ENCODE measurements at places on chromosomes 16 and 17.

GRCh38 chr16:64749346-64749745 is 372.5 kb downstream of the CDH11 start:
- no peak for DNase-seq

- DNase-seq = no peak
Observed at GRCh38 chr16:68049449-68049848, 26.4 kb downstream of the DUS2 start.

DNA sequence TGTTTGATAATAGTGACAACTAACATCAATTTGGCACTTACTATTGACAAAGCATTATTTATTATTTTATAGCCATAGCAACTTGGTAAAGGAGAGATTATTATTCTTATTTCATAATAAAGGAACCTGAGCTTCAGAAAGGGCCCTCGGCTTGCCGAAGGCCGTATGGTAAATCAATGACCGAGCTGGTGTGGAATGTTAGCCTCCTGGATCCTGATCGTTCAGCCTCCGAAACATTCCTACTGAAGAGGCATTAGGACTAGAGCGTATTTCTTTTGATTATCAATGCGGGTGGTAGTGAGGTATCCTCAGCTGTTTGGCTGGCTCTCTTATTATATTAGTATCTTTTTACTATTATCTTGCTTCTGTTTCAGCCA is 199.3 kb upstream of the TBX2 start:
- no peak for DNase-seq

GRCh38 chr17:76534831-76535732 is 2.4 kb downstream of the CYGB start:
- no peak for DNase-seq

- DNase-seq = no peak
Observed at GRCh38 chr16:79287424-79287917, 313.1 kb downstream of the MAF start.

- no peak for DNase-seq
Observed at GRCh38 chr16:88363239-88363891, 19.4 kb upstream of the ZNF469 start.

DNA sequence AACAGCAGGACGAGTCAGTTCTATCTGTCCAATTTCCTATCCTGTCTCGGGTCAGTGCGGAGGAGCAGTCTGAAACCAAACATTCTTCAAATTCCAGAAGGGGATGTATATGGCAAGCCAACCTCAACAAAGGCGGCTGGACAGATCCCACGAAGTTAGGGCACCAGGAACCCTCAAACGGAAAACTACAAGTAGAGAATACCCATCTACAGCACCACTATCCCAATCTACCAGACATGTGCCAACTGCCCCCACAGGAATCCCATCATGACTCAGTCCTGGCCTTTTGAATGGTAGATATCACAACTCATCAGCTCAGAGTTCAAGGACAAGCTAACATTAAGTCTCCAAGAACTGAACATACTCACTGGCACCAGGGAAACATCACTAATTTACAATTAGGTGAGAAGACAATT is 2.3 kb downstream of the NAT9 start:
- no peak for DNase-seq

- DNase-seq = peak; percentile 32
Observed at GRCh38 chr17:35849469-35850348, 19.0 kb downstream of the HEATR9 start.

GRCh38 chr16:79054211-79054984 is 546.1 kb downstream of the MAF start:
- DNase-seq = no peak

- DNase-seq = no peak
Observed at GRCh38 chr17:751269-752001, 629 bp downstream of the GEMIN4 start.

DNA sequence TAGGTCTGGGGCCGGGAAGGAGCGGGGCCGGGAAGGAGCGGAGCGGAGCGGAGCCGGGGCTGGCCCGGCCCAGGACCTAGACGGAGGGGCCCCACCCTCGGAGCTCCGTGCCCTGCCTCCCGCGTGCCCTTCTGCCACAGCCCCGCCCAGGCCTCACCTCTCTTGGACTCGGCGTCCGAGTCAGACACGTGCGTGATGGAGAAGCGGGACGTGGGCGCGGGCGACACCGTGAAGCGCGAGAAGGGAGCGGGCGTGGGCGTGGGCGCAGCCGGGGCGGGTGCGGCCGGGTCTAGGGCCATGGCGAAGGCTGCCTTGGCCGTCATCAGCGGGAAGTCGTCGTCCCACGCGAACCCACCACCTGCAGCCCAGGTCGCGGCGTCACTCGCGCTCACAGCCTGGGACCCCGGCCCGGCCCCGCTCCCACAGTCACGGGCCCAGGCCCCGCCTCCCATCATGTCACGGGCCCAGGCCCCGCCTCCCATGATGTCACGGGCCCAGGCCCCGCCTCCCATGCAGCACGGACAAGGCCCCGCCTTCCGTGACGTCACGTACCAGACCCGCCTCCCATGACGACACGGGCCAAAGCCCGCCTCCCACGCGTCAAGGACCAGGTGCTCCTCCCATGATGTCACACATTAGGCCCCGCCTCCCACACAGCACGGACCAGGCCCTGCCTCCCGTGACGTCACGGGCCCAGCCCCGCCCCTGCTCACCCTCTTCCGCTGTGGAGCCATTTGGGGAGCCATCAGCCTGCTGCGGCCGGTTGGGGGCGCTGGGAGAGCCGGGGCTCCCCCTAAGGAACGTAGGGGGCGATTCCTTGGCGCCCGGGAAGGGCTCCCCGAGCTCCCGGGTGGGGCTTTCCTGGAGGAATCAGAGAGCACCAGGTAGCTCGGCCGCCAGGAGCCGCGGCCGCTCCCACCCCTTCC is 45.8 kb upstream of the PVALEF start:
- peak; percentile 30 for DNase-seq

DNA sequence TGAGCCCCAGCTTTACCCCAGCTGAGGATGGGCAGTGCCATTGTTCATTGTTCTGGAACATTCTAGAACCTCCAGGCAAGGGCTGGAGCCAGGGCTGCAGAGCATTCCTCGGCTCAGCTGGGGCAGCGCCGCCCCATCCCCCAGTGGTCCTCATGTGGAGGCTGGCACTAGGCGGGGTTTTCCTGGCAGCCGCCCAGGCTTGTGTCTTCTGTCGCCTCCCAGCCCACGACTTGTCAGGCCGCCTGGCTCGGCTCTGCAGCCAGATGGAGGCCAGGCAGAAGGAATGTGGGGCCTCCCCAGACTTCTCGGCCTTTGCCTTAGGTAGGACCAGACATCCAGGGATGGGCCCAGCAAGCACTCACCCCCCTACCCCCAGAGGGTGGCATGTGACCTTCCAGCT is at the start of gene TMEM95:
TSS of gene TMEM95 (plus strand) at position 104 of the 400 bp plus-strand sequence. CDS start at position 153, 49 bp downstream.
- DNase-seq = no peak

DNA sequence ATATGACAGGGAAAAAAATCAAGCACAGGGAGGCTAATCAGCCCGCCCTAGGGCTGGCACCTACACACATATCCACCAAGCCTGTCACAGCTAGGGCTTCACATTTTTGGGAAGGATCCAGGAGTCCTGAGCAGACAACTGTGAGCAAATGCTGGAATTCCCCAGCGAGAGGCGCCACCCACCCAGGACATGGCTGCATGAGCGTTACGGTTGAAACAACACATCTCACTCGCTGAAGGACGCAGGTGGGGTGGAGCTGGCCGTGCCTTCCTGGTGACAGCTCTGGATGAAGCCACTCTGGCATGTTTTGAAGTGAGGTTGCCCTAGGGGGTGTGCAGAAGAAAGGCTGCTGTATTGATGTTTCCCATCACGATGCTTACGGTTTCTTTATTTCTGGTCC is 315.1 kb upstream of the EEF2KMT start:
- DNase-seq = no peak

GRCh38 chr17:10875430-10875851 is 37.6 kb upstream of the PIRT start:
- DNase-seq = no peak

Measured in NCI-H2029 treated with DMSO at 0.1 percent for 48 hours (cell line).